Esophagus squamous epithelium (tissue), 5 donors: ENCODE measurements at places on chromosomes 12 and 14. TPM values are rescaled to one million over a fixed set of nuclear protein-coding genes. Genes with fewer than 3 reads are reported as not detected.
A peak's percentile ranks its signal among the peaks of the same experiment; 100 is the strongest.

DNA sequence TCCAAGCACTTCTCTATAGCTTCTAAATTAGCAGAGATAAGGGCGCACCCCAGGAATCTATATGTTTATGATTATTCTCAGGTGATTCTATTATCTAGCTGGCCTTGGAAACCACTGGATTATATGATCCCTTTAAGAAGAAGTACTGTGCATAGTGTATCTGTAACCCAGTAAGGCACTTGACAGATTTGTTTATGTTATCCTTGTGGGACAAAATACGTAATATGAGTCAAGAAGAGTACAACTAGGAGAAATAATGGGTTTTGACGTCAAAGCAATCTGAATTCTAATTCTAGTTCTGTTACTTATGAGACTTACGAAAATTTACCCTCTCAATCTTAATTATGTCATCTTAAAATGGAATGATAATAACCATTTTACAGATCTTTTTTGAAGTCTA, 259.6 kb upstream of the NAV3 start:
- H3K4me1 ChIP-seq: no peaks in the 10 kb centered on the region
- no peak for DNase-seq
- no peaks in the 10 kb centered on the region for H3K27me3 ChIP-seq
- no peak overlapping the region for H3K27ac ChIP-seq

Gene TEX52
- not detected for total RNA-seq

Gene TAS2R20
- 1.2 TPM for total RNA-seq

DNA sequence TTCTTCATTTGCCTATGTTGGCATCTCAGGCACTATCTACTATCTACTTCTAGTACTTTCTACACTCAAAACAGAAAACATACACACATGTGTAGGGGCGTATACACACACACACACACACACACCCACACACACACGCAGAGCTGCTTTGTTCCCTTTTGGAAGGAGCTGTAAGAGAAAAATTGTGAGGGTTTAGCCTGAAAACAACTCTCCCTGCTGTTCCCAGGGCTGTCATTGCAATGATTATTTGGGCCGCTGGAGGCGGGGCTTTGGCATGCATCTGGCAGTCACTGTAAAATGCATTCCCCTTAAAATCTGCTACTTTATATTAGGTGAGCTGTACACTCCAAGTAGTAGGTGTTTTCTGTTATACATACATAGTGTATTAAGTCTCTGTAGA, 29.1 kb upstream of the SLC38A2 start:
- no peak for DNase-seq
- peaks cover 19% of the 10 kb centered on the region for H3K4me1 ChIP-seq
- peak overlapping the region; percentile 53 for H3K27ac ChIP-seq
- H3K36me3 ChIP-seq: no peaks in the 10 kb centered on the region
